ENCODE measurements at places on chromosomes 16 and 17.

DNA sequence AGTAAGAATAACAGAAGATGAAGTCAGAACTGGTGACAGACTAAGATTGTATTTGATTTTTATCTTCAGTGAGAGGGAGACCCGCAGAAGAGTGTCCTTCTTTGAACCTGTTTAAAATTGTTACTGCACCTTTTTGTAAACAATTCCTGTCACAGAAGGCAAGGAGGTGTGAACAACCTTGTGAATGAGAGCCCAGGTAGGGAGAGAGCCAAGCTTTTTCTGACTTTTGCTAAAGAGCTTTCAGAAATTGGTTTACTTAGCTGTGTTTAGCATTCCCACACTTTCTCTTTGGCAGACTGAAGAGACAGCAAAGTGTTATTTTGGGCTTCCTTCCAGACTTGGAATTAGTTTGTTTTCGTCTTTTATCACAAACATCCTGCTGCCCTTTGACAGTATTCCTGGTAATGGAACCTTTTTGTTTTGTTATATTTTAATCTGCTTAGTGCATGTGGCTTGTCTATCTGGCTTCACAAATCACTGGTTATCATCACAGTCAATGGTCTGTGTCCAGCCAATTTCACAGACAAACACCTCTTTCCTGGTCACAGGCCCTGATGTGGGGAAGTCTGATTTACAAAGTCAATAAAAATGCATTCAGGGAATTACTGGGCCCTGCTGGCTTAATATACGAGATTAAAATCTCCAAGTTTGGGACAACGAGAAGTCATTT, 85.7 kb upstream of the HS3ST2 start:
- DNase-seq = no peak

GRCh38 chr16:75402821-75403475, 30.4 kb downstream of the CFDP1 start:
- DNase-seq = no peak

DNA sequence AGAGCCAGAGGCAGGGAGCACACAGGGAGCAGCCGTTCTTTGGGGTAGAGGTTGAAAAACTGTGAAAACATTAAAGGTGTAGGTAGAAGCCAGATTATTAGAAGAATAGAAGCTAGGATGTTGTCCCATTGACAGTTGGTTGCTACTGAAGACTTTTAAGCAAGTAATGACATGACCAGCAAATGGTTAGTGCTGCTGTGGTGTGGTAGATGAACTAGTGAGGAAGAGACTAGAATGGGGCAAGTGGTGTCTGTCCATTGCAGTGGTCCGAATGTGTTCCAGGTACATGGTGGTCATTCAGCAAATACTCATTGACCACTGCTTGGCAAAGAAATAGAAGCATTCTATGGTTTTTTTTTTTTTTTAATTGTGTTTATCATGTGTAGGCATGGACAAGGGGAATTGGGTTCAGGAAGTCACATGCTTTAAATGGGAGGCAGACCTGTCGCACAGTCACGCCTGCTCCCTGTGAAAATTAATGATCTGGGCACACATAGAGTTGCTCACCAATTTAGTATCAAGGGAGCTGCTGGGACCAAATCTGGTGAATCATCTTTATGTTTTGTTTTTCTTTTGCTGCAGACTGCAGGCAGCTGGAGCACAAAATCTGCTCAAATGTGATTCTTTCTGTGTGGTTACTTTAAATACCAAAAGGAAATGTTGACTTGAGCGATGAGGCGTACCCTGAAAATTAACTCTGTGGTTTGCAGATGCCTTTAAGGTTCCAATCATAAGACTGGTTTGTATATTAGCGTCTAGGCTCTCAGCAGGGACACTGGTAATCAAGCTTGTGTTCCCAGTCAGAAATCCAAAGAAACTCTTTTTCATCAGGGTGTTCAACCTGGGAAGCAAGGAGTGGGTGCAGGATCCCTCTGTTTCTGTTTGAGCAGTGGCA, 30.7 kb downstream of the YPEL2 start:
- DNase-seq = peak; percentile 45

- DNase-seq = no peak
Measured at GRCh38 chr17:69412251-69412671, 2.2 kb upstream of the MAP2K6 start.

GRCh38 chr17:29020576-29020975, 14.7 kb upstream of the SEZ6 start:
- no peak for DNase-seq

DNA sequence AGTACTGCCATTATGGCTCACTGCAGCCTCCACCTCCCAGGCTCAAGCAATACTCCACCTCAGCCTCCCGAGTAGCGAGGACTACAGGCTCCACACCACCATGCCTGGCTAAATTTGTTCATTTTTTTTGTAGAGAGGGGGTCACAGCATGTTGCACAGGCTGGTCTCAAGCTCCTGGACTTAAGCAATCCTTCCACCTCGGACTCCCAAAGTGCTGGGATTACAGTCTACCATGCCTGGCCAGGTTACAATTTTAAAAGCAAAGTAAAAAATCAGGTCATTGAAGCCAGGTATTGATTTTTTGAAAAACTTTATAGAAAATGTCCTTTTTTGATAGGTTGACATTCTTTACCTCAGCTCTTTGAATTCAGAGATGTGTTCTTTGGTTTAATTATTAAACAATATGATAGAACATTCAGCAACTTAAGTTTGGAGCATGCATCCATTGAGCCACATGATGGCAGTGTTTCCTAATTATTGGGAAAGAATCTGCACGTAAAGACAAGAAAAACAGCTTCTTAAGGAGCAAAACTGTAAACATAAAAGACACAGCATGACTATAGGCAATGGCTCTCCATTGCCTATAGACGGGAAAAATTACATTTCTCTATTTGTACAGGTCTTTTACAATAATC, 1.7 kb upstream of the SLC16A11 start:
- peak; percentile 46 for DNase-seq

DNA sequence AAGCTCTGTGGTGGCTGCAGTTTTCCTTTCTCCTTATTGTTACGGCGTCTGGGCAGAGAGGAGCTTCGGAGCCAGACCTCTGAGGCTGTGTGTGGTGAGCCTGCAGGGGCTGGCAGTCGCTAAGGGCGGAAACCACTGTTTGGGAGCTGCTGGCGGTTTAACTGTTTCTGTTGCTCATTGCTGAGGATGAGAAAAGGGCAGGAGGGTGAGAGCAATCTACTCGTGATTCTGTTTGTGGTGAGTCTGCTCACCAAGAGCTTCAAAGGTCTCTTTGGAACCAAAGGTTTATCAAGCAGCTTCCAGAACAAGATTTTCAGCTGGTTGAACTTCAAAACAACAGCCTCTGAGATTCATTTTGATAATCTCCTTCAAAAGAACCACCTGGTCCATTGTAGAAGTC, 143.9 kb downstream of the ANKFN1 start:
- DNase-seq = peak; percentile 43

DNA sequence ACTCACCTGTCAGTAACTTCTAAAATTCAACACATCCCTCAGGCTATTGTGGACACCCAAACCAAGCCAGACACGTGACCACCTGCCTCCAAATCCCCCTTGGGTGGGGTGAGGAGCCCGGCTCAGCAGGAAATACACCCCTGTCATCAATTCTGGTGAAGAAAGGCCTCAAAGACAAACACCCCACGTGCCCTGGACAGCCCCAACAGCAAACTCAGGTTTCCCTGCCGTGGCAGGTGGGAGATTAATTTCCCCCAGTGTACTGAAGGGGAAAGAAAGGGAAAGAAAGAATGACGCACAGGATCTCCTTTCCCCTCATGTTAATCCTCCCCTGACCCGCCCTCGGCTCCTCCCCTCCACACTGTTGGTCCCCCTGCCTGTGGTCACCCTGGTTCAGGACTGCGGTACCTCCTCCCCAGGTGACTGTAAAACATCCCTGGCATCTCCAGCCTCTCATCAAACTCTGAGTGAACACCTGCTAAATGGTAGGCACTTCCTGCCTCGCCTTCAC, 98.3 kb downstream of the ZNF423 start:
- DNase-seq = no peak

- DNase-seq = peak; percentile 39
Measured at GRCh38 chr17:17416007-17416399, 60.8 kb upstream of the MED9 start.

GRCh38 chr16:61909074-61909473, 127.2 kb downstream of the CDH8 start:
- DNase-seq = no peak

DNA sequence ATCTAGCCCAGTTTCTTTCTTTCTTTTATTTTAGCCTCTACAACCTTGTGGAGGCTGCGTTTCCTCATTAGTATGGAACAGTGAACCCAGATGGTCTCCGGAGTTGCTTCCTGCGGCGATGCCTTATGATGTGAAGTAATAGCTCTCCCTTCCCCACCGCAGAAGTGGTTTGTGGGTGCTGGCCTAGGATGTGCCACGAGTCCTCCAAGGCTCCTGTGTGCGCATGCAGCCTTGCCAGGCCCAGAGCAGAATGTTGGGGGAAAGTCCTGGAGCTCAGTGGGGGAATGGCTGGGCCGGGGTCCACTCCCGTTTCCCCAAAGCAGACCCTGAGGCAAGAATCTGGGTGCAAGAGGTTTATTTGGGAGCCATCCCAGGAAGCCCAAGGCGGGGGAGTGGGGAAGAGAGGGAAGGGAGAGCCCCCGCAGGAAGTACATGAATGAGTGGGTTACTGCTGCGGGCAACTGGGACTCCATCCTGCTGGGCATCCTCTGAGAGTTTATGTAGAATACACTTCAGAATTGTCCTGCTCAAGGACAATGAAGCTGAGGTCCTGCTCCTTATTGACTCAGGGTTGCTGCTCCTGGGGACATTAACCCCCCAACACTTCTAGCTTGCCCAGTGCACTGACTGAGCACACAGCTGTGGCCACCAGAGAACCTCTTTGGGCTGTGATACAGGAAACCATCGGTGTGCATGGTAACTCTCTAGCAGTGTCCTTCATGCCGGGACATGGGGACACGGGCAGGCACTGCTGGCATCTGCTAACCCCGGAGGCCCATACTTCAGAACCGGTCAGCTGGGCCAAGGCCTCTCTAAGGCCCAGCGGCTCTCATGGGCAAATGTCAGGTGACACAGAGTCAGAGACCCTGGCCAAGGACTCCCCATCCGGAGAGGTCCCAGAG, 3.7 kb upstream of the HCRT start:
- no peak for DNase-seq

GRCh38 chr17:78995022-78995760, 14.4 kb downstream of the CANT1 start:
- DNase-seq = no peak

GRCh38 chr17:73419881-73420280, 108.1 kb upstream of the CDC42EP4 start:
- DNase-seq = no peak

DNA sequence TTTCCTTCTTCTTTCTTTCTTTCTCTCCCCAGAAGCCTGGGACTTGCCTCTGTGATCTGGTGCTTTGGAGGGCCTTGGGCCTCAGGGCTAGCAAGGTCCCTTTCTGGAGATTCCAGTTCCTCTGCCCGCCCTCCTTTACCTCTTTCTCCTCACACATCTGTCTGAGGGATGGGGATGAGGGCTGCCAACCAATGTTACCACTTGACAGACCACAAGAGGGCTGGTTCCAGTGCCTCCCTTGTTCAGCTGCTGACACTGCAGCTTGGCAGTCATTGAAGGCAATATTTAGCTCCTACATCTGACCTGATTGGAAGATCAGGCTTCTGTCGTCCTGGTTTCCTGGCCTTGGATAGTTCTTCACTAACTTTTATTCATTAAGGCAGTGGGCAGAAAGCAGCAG, 3.6 kb upstream of the ZNF652 start:
- DNase-seq = peak; percentile 42
